ENCODE measurements at places on chromosomes 3 and 15. TPM values are rescaled to one million over a fixed set of nuclear protein-coding genes. Genes with fewer than 3 reads are reported as not detected.

Gene C2CD4A
- not detected for total RNA-seq

Gene GOLGA8N
- 0.49 TPM for total RNA-seq

Gene HGD
- total RNA-seq, result not detected

Gene STX19
- total RNA-seq, result not detected

Gene FOXL2
- 1.2 TPM for total RNA-seq

Gene NR2E3
- total RNA-seq, result not detected

Gene GOLGA6D
- total RNA-seq, result not detected

Gene MEX3B
- total RNA-seq, result 1.6 TPM

Gene SAXO2
- total RNA-seq, result 0.68 TPM

Gene STRC
- 0.49 TPM for total RNA-seq

Gene TGM4
- 0.08 TPM for total RNA-seq

Gene MUSTN1
- total RNA-seq, result 1.6 TPM

Gene ITPR1
- total RNA-seq, result 2.7 TPM

Gene PRSS50
- total RNA-seq, result not detected

Gene CELSR3
- 1.0 TPM for total RNA-seq

Gene IDH3A
- 73.3 TPM for total RNA-seq

Gene PTX3
- 0.23 TPM for total RNA-seq

Gene RAB6B
- total RNA-seq, result 0.15 TPM

Gene SCN5A
- under 0.01 TPM for total RNA-seq

Gene ENTPD3
- total RNA-seq, result 12.2 TPM

Gene C3orf80
- not detected for total RNA-seq
